Cortex of kidney (tissue), 1 donor: ENCODE measurements at places on chromosomes 6 and 20.

- DNase-seq, result no peak
Observed at GRCh38 chr6:125132058-125132457, 21.5 kb upstream of the TPD52L1 start.

DNA sequence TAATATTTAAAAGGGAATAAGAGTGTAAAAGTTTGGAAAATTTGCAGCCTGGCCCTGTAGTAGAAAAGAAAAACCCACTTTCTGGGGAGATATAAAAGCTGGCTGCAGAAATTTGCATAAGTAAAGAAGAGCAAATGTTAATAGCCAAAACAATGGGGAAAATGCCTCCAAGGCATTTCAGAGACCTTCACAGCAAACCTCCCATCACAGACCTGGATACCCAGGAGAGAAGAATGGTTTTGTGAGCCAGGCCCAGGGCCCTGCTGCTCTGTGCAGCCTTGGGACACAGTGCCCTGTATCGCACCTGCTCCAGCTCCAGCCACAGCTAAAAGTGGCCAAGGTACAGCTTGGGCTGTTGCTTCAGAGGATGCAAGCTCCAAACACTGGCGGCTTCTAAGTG is 113.8 kb downstream of the BTBD9 start:
- DNase-seq, result no peak

- no peak for DNase-seq
Observed at GRCh38 chr6:24536466-24536865, 41.7 kb downstream of the ALDH5A1 start.

DNA sequence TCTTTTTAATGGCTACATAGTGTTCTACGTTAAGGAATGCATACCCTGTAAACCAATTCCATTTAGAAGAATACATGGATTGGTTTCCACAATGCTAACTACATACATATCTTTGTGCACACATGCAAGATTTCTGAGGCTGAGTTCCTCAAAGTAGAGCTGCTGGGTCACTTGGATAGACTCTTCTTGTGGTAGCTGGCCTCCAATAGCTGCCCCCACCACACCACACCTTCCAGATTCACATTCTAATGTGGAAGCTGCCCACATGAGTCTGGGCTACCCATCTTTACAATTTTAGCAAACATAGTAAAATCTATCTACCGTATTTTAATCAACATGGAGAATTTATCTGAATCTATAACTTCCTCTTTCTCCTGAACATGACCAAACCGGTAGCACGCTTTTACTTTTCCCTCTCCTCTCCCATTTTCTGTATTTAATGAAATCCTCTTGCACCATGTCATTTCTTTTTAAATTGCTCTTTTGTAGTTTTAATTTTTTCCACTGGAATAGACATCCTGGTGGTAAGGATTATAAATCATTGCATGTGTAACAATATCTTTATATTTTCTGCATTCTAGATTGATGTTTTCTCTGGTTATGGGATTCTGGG is 74.7 kb upstream of the CITED2 start:
- DNase-seq, result no peak

DNA sequence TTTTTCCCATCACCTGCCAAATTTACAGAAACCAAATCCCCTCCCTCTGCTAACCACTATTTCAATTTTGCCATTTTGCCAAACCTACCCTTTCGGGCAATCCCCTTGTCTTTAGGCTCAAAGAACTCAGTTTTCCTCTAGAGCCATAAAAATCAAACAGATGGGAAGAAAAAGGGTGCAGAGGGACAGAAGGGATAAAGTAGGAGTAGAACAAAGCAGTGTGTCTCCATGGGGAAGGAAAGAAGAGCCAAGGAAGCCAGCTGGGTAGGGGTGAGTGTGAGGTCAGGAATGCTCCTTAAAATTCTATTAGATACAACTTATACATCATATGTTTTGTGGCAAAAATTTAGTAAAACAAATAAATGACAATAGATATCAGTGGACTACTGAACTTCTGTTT is 316.5 kb downstream of the BTBD9 start:
- no peak for DNase-seq

GRCh38 chr20:37911838-37912281 is 8.9 kb downstream of the VSTM2L start:
- no peak for DNase-seq

- DNase-seq, result no peak
Observed at GRCh38 chr6:10363911-10364310, 51.0 kb downstream of the TFAP2A start.

DNA sequence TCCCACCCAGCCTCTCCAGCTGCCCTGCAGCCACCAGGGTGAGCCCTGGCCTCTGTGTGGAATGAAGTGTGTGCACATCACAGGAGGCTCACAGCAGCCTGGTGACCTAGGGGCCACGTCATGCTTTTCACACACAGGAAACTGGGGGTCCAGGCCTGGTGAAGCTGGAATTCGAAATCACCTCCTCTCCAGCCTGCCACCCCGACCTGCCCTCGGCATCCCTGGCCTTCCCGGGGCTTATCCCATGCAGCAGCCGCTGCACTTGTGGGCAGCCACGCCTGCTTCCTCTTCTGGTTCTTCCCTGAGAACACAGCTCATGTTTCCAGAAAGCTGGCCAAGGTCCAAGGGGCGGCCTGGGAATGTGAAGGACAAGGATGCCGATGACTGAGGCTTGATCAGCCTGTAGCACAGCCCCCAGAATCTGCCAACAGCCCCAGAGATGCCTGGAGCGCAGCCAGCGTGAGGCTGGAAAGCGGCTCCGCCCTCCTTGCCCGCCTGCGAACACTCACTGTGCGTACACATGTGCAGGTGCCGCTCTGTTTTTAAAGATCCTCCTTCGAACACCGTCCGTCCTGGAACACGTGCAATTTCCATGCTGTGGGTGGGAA is 4.2 kb upstream of the NTSR1 start:
- DNase-seq, result no peak

GRCh38 chr6:75619230-75619899 is 17.7 kb downstream of the SENP6 start:
- no peak for DNase-seq

DNA sequence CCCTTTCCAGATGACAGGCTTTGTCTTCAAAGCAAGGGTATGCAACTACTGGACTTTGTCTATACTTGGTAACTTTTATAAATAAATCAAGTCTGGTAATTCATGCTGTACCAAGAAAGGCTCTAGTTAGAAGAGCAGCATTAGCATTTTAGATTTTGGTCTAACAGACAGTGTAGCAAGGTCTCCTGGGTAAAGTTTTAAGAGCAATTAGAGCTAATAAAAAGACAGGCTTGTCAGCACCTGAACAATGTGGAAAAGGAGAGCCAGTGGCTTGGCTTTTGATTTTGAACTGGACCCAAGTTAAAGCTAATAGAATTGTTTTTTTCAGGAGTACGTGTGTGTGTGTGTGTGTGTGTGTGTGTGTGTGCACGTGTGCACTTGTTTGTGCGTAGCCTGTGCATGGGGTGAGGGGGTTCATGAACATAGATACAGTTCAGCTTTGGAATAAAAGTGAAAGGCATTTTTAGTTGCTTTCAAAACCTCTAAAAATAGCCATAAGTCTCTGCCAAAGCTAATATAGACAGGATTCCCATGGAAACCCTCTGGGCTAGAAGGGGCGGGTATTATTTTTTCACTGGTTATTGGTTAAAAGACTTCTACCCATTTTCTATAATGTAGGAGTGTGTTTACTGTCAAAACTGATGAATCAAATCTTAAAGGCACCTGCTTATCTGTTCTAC is 138.4 kb downstream of the KCNQ5 start:
- DNase-seq, result no peak

DNA sequence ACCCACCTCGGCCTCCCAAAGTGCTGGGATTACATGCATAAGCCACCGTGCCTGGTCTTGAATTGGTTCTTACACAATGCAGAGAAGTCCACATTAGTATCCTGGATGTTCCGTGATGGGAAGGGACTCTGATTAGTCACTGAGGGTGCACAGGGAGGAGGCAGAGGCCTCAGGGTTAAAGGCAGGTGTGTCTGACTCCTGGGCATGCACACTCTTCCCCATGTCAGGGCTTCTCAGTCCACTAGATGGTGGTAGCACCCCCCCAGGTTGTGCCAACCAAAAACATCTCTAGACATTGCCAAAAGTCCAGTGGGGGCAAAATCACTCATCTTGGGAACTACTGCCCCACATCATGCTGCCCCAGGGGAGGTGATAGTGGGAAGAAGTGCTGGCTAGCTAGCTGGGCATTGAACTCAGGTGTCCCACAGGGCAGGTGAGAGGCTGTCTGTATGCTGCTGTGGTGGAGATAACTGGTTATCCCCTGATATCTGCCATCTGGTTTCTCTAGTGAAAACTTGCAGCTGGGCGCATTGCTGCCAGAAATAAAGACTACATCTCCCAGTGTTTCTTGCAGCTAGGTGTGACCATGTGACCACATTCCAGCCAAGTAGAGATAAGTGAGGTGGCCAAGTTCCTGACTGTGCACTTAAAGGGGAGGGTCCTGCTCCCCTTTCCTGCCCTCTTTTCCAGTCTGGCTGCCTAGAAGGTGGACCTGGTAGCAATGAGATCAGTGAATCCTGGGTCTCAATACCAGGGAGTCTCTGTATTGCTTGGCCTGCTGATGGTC is 8.4 kb upstream of the NSFL1C start:
- no peak for DNase-seq

DNA sequence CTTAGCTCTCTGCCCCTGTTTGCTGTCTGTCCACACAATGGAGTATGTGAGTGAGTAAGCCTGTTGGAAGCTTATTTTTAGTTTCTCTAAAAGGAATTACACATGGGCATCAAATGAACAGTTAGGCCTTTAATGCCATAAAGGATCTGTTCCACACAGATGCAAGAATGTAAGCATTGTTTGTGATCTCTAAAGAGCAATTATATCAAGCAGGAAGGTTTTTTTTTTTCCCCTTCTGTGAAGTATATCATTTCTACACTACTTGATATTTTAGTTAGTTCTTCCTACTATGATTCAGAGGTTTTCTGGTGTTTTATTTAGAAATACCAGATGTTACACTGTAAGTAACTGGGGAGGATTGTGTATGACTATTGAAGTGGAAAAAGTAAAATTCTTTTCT is 627.5 kb downstream of the COL12A1 start:
- no peak for DNase-seq

GRCh38 chr20:16481977-16482376 is 91.3 kb downstream of the KIF16B start:
- DNase-seq, result no peak

- no peak for DNase-seq
Observed at GRCh38 chr6:5318617-5319272, 57.4 kb downstream of the FARS2 start.

- no peak for DNase-seq
Observed at GRCh38 chr6:143335865-143336264, 114.6 kb downstream of the ADAT2 start.

GRCh38 chr6:44489910-44490604 is 102.6 kb downstream of the CDC5L start:
- no peak for DNase-seq

DNA sequence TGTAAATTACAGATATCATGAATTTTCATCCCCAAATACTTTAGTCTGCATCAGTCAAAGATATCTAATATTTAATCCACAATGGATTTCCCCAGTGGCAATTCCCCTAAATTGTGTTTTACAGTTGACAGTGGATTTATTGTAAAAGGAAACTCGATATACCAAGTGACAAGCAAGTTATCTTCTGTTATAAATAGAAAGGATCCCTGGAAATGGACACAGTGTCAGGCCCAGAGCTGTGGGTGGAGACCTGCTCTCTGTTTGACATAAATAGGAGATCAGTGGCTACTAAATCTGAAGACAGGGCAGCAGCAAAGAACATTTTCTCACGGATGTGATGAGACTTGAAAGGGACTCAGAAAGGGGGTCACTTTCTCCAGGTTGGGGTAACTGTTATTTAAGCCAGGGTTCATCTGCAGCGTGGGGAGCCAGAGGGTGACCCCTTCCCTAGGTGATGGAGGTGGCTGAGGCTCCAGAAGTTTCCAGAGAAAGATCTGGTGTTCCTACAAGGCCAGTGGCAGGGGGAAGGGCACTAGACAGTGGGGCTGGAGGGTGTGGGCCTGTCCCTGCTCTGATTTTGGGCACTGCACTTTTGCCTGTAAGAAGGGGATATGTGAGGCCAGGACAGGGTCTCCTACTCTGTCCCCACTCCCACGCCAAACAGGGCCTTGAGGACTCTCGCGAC is 12.3 kb upstream of the FAM110A start:
- DNase-seq, result no peak

GRCh38 chr6:168132531-168133167 is 53.6 kb upstream of the FRMD1 start:
- DNase-seq, result no peak

DNA sequence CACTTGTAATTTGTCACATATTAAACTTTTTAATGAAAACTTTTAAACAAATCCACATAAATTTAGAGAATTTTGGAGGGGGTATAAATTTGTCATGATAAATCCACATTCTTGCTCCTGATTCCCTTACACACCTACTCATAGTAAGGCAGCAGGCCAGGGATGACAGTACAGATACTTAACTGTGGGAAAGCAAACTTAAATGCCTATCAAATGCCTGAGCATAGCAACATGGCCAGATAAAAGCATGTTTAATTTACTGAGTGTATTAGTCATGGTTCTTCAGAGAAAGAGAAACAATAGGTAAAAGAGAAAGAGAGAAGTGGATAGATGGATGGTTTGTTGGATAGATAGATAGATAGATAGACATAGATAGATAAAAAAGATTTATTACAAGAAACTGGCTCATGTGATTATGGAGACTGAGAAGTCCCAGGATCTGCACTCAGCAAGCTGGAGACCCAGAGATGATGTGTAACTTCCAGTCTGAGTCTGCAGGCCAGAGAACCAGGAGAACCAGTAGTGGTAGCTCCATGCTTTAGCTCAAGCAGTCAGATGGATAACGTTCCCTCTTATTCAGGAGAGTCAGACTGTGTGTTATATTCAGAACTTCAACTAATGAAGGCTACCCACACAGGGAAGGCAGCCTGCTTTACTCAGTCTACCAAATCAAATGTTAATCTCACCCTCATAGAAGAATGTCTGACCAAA is 15.9 kb upstream of the ADGRF1 start:
- no peak for DNase-seq

DNA sequence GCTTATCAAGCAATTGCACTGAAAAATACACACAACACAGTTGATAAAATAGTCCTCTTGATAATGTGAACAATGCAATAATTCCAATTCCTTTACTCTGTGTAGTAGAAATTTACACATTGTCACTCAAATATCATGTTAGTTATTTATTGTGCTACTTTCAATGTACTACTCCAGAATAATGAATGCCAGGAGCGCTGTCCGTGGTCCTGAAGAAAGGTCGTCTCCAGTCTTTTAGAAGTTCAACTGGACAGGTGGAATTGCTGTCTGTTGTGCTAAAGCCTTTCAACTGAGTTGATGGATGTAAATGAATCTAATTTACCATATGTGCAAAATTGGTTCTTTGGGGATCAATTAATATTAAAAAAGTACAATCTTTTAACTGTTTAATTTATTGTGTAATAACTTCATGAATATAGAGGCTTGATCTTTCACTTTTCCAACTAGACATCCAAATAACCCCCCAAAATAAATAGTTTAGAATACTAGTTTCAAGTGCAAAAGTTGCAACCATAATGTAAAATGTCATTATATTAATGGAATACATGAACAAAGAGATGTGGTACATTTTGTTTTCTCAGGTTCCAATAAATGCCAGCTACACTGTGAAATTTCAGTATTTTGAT is 3.2 kb downstream of the GRIK2 start:
- no peak for DNase-seq

GRCh38 chr20:48638546-48638945 is 189.3 kb downstream of the PREX1 start:
- no peak for DNase-seq
